ENCODE measurements at places on chromosomes 6 and 20. TPM values are rescaled to one million over a fixed set of nuclear protein-coding genes. Genes with fewer than 3 reads are reported as not detected.

GRCh38 chr20:49859011-49859410 lies 46.4 kb downstream of the SLC9A8 start:
- no peaks in the 10 kb centered on the region for H3K27me3 ChIP-seq
- no peak overlapping the region for H3K27ac ChIP-seq
- H3K4me3 ChIP-seq: no peak overlapping the region
- peaks cover 30% of the 10 kb centered on the region for H3K36me3 ChIP-seq

GRCh38 chr20:48912065-48912464 lies 9.4 kb upstream of the ARFGEF2 start:
- H3K4me1 ChIP-seq: no peaks in the 10 kb centered on the region
- no peak overlapping the region for H3K4me3 ChIP-seq
- H3K27ac ChIP-seq: no peak overlapping the region

GRCh38 chr20:16740365-16741072 lies 7.6 kb upstream of the OTOR start:
- H3K27me3 ChIP-seq: no peaks in the 10 kb centered on the region
- no peak for DNase-seq
- no peak overlapping the region for H3K27ac ChIP-seq

GRCh38 chr6:46315589-46315988 lies 144.8 kb upstream of the ENPP5 start:
- no peak overlapping the region for H3K4me3 ChIP-seq
- no peaks in the 10 kb centered on the region for H3K4me1 ChIP-seq
- no peaks in the 10 kb centered on the region for H3K27me3 ChIP-seq

The ADGRB3 gene
- 0.09 TPM for polyA plus RNA-seq

The OPN5 gene
- polyA plus RNA-seq: not detected

The TTPAL gene
- polyA plus RNA-seq: 8.7 TPM

The SYCP2 gene
- 7.9 TPM for polyA plus RNA-seq

DNA sequence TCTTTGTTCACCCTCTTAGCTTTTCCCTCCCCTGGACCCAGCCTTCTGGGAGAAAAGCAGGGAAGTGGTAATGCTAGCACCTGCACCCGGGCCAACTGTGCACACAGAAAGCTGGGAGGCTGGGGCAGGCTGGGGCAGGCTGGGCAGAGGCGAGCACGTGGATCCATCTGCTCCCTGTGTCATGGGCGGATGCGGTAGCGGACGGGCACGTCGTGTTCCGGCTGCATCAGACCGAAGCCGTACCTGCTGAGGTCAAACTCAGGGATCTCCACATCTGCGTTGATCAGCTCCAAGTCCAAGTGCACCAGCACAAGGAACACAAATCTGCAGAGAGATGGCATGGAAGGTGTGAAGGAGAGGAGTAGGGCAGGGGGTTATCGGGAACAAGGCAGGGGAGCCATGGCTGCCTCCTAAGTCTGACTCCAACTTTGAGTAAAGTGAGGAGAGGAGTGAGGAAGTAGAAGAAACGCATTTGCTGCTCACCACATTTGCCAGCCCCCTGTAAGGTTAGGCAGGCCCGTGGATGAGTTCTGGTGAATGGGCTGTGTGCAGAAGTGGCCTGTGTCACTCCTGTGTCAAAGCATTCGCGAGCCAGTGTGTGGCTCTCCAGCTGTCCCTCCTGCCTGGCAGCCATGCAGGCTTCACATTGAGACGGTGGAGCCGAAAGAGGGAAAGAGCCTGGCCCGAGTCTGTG lies 25.4 kb upstream of the KCNB1 start:
- H3K4me3 ChIP-seq: no peak overlapping the region
- DNase-seq: no peak
- H3K4me1 ChIP-seq: no peaks in the 10 kb centered on the region
- H3K36me3 ChIP-seq: no peaks in the 10 kb centered on the region
- no peaks in the 10 kb centered on the region for H3K27me3 ChIP-seq

The TGM2 gene
- polyA plus RNA-seq: 47.2 TPM

DNA sequence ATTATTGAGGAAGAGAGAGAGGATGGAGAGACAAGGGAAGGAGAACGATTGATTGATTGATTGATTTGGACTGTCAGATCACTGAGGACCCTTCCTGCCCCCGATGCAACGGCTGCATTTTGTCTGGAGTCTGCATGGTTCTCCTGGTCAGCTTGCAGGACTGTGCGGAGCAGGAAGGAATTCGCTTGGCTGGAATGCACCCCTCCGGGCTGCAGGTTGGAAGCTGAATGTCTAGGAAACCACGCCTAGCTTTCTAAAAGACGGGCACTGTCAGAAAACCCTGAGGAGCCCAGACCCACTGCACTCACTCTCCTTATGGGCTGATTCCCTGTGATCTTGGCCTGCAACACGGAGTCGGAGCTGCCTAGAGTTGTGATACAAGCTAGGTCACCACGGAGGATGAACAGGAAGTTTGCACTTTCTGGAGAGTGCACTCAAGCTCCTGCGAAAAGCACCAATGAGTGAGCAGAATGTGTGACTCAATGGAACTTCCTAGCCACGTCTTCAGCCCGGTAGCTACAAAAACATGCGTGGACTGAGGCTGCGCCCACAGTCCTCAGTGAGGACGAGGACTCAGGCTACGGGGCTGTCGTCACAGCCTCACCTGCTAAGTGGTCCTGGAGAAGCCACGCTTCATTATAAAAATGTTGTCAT lies 14.4 kb downstream of the DACT2 start:
- no peak for DNase-seq
- H3K27ac ChIP-seq: no peak overlapping the region
- H3K27me3 ChIP-seq: no peaks in the 10 kb centered on the region
- no peaks in the 10 kb centered on the region for H3K36me3 ChIP-seq

GRCh38 chr20:10218536-10219451 lies at the start of gene SNAP25:
Gene SNAP25, plus strand, starts transcription at chr20:10218830. Its CDS starts 56,662 bp downstream, at chr20:10275492.
- H3K36me3 ChIP-seq: no peaks in the 10 kb centered on the region
- H3K4me1 ChIP-seq: no peaks in the 10 kb centered on the region
- H3K27ac ChIP-seq: no peak within 1 kb of the TSS

The TRPC4AP gene
- polyA plus RNA-seq: 57.3 TPM

GRCh38 chr20:23419995-23420901 lies 1.0 kb downstream of the NAPB start:
- peak overlapping the region; percentile 78 for H3K27ac ChIP-seq
- peaks cover 22% of the 10 kb centered on the region for H3K4me1 ChIP-seq
- H3K4me3 ChIP-seq: peak overlapping the region; percentile 87
- DNase-seq: no peak
- H3K36me3 ChIP-seq: no peaks in the 10 kb centered on the region
- H3K27me3 ChIP-seq: no peaks in the 10 kb centered on the region

GRCh38 chr6:22899426-22899825 lies 330.1 kb downstream of the HDGFL1 start:
- no peaks in the 10 kb centered on the region for H3K36me3 ChIP-seq
- no peak overlapping the region for H3K4me3 ChIP-seq
- H3K27ac ChIP-seq: no peak overlapping the region
- H3K27me3 ChIP-seq: no peaks in the 10 kb centered on the region

GRCh38 chr20:2610941-2611720 lies 41.3 kb upstream of the NOP56 start:
- no peaks in the 10 kb centered on the region for H3K4me1 ChIP-seq
- H3K36me3 ChIP-seq: no peaks in the 10 kb centered on the region
- no peak overlapping the region for H3K4me3 ChIP-seq

The C2 gene
- 10.3 TPM for polyA plus RNA-seq

DNA sequence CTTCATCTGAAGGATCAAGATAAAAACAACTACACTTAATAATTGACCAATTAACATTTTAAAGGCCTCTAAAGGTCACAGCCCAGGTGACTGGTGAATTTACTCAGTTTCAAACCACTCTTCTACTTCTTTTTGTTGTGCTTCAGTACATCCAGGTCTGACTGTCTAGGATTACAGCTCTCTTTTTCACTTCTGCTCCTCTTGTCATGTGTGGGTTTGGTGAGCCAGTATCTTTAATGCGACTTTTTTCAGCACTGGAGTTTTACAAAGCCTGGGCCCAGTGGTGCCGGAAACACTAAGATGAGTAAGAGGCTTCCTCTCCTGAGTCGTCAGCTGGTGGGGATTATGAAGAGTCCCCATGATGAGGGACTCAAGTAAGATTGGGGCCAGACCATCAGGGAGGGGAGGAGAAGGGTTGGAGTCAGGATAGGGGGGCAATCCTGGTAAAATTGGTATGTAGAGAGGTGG lies 27.0 kb downstream of the HECA start:
- H3K27me3 ChIP-seq: no peaks in the 10 kb centered on the region
- peaks cover 22% of the 10 kb centered on the region for H3K36me3 ChIP-seq
- peak overlapping the region; percentile 6 for H3K4me3 ChIP-seq
- DNase-seq: peak; percentile 47

GRCh38 chr6:85185977-85186376 lies 263.9 kb upstream of the NT5E start:
- no peak for DNase-seq
- H3K27me3 ChIP-seq: no peaks in the 10 kb centered on the region
- no peaks in the 10 kb centered on the region for H3K4me1 ChIP-seq
- H3K36me3 ChIP-seq: no peaks in the 10 kb centered on the region
- H3K4me3 ChIP-seq: no peak overlapping the region

DNA sequence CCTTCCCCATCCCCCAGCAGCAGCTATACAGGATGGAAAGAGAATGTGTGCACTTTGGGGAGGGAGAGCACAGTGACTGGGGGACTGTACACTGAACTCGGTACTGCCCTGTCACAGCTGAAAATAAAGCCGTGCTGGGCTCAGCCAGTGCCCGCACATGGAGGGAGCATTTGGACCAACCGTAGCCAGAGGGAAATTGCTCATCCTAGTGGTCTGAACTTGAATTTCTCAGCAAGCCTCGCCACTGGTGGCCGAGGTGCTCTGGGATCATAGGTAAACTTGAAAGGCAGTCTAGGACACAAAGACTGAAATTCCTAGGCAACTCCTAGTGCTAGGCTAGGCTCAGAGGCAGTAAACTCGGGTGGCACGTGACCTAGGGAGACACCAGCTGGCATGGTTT lies 61.0 kb downstream of the DZANK1 start:
- no peaks in the 10 kb centered on the region for H3K27me3 ChIP-seq
- H3K36me3 ChIP-seq: no peaks in the 10 kb centered on the region
- no peak overlapping the region for H3K4me3 ChIP-seq
- H3K27ac ChIP-seq: no peak overlapping the region

DNA sequence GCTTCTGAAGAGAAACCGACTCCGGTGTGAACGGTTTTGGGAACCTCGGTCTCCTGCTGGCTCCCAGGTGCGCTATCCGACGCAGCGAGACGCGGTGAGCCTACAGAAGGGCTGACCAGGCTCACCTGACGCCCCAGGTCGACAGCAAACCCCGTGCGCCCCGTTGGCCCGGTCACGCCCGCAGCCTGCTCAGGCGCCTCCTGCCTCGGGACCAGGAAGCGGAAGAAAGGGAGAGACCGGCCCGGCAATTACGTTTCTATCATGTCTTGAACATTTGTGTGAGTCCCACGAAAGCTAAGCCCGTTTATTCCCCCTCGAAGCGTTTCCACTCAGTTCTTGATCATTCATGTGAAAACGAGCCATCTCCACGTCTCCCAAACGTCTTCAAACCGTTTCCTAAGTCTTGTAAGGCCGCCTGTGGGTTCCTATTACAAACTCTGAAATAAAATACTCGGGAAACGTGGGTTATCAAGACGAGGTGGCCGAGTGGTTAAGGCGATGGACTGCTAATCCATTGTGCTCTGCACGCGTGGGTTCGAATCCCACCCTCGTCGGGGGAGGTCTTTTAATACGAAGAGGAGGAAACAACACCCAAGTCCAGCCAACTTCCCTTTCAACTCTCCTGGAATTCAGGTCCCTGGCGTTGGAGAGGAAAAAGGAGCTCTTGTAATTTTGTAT lies 150.5 kb upstream of the PRSS16 start:
- no peaks in the 10 kb centered on the region for H3K36me3 ChIP-seq
- DNase-seq: no peak
- peaks cover 4% of the 10 kb centered on the region for H3K4me1 ChIP-seq
- H3K27ac ChIP-seq: no peak overlapping the region
- H3K27me3 ChIP-seq: peaks cover 68% of the 10 kb centered on the region

The SERINC3 gene
- 51.2 TPM for polyA plus RNA-seq

The MEP1A gene
- 0.71 TPM for polyA plus RNA-seq

- DNase-seq: no peak
- H3K36me3 ChIP-seq: no peaks in the 10 kb centered on the region
- H3K4me1 ChIP-seq: no peaks in the 10 kb centered on the region
- H3K27me3 ChIP-seq: no peaks in the 10 kb centered on the region
- H3K27ac ChIP-seq: no peak overlapping the region
These were observed 190.8 kb downstream of the TBC1D32 start for GRCh38 chr6:121143476-121143875.

- H3K4me3 ChIP-seq: no peak overlapping the region
- no peak for DNase-seq
- H3K27me3 ChIP-seq: no peaks in the 10 kb centered on the region
These were observed 137.6 kb upstream of the ECI2 start for GRCh38 chr6:4272996-4273395.

DNA sequence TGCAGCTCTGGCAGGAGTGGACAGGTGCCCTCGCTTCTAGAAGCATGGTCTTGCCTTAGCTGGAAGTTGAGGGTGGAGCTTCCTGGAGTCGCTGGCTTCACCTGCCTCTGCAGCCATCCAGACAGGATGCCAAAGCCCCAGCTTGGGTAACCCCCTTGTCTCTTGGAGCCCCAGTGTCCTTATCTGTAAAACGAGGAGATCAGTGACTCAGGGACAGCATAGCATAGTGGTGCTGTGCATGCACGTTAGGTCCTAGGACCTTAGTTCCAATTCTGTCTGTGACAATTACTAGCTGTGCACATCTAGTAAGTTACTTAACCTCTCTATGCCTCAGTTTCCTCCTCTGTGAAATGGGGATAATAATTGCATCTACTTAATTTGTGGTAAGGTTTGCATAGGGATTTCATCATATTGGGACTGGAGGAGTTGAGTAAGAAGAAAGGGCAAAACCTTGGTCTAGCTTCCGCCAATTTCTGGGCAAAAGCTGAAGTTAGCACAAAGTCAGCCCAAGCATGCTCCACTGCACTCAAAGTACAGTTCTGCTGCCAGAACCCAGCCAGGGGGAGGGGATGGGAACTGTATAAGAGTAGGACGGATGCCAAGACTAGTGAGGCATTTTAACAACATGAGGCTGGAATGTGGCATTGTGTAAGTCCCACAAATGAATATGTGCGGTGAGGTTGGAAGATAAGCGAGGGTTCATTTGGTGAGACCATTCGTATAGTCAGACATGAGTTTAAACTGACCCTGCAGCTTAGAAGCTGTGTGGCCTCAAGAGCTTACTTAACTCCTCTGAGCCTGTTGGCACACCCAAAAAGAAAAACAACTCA lies 24.5 kb downstream of the TOX2 start:
- H3K4me3 ChIP-seq: no peak overlapping the region
- H3K4me1 ChIP-seq: peaks cover 30% of the 10 kb centered on the region
- no peaks in the 10 kb centered on the region for H3K27me3 ChIP-seq
- no peak for DNase-seq
- H3K27ac ChIP-seq: no peak overlapping the region

- no peak overlapping the region for H3K4me3 ChIP-seq
- peak overlapping the region; percentile 42 for H3K27ac ChIP-seq
- no peaks in the 10 kb centered on the region for H3K4me1 ChIP-seq
- no peaks in the 10 kb centered on the region for H3K36me3 ChIP-seq
- no peak for DNase-seq
- no peaks in the 10 kb centered on the region for H3K27me3 ChIP-seq
These were observed 275.1 kb downstream of the CDC5L start for GRCh38 chr6:44662461-44663121.

DNA sequence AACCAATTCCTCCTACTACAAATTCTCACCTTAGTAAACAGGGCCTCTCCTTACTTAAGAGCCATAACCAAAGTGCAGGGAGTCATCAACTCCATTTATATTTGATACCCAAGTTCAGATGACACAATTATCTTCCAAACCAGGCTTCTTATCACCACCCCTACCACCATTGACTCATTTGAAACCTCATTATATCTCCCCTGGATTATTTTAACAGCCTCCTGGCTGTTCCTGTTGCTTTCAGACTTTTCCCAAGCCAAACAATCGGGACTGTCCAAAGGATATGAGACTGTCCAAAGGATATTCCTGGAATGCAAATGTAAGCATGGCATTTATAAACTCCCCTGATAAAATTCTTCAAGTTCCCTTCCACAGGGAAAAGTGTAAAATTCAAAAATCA lies 394.3 kb downstream of the MAFB start:
- no peak overlapping the region for H3K4me3 ChIP-seq
- H3K27ac ChIP-seq: no peak overlapping the region
- H3K27me3 ChIP-seq: no peaks in the 10 kb centered on the region
- no peaks in the 10 kb centered on the region for H3K4me1 ChIP-seq
- DNase-seq: no peak

The RGS17 gene
- 1.6 TPM for polyA plus RNA-seq

Data from thymus (tissue), 14 donors.